Left ventricle myocardium inferior (tissue), 1 donor: ENCODE measurements at places on chromosomes 16 and 17. TPM values are rescaled to one million over a fixed set of nuclear protein-coding genes. Genes with fewer than 3 reads are reported as not detected.

- H3K4me3 ChIP-seq = no peak overlapping the region
- no peaks in the 10 kb centered on the region for H3K4me1 ChIP-seq
- no peaks in the 10 kb centered on the region for H3K27me3 ChIP-seq
- H3K36me3 ChIP-seq = no peaks in the 10 kb centered on the region
- no peak overlapping the region for H3K27ac ChIP-seq
- no peak for DNase-seq
These were observed 46.3 kb downstream of the DYNLRB2 start for GRCh38 chr16:80587071-80587470.

- DNase-seq = no peak
- H3K4me3 ChIP-seq = no peak overlapping the region
- H3K27ac ChIP-seq = no peak overlapping the region
- H3K4me1 ChIP-seq = peaks cover 22% of the 10 kb centered on the region
- H3K27me3 ChIP-seq = no peaks in the 10 kb centered on the region
- peaks cover 35% of the 10 kb centered on the region for H3K36me3 ChIP-seq
These were observed 6.7 kb downstream of the GALK1 start for GRCh38 chr17:75758131-75758905.

DNA sequence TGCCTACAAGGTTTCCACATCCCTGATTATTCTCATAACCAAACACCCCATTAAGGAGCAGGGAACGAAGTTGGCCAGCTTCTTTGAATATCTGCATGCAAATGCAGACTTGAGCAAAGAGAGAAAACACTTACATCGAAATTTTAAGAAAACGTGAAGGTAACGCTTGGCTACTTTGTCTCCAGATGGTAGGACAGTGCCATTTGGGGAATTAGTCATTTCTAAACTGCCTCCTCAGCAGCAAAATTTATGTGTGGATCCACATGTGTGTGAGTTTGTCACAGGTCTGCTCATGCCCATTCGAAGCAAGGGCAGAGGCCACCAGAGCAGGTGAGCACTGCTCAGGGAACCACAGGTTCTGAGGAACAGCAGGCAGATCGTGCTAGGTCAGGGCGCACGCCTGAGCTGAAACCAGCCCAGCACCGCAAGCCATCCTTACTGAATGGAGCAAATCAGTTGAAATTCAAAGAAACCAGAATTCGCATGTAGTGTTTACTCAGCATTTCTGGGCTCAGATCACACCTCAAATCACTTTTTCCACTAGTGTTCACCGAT is 80.1 kb downstream of the SOCS1 start:
- no peak for DNase-seq
- H3K4me3 ChIP-seq = no peak overlapping the region
- no peak overlapping the region for H3K27ac ChIP-seq
- peaks cover 36% of the 10 kb centered on the region for H3K36me3 ChIP-seq
- peaks cover 10% of the 10 kb centered on the region for H3K4me1 ChIP-seq

GRCh38 chr16:1908983-1909382 is 9.2 kb downstream of the HS3ST6 start:
- H3K27ac ChIP-seq = no peak overlapping the region
- peaks cover 91% of the 10 kb centered on the region for H3K27me3 ChIP-seq
- no peaks in the 10 kb centered on the region for H3K4me1 ChIP-seq
- no peaks in the 10 kb centered on the region for H3K36me3 ChIP-seq

DNA sequence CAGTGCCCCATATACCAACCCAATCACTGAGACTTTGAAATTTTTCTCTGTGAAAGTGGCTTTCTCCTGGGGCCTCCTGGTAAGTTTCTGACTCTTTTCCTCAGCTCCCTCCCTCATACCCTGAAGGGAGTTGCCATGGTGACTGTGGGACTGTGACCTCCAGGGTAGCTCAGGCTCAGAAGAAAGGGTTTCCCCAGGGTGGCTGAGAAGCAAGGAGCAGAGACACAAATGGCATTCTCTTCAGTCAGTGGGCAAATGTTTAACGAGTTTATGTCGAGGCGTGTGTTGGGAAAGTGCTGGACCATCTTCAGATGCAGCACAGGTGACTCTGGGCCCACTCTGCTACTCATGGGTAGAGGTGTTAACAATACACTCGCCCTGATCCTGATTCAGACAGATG is 46.8 kb downstream of the MRPS23 start:
- no peak overlapping the region for H3K4me3 ChIP-seq
- H3K36me3 ChIP-seq = peaks cover 4% of the 10 kb centered on the region
- no peak for DNase-seq
- H3K27ac ChIP-seq = no peak overlapping the region
- no peaks in the 10 kb centered on the region for H3K27me3 ChIP-seq
- peaks cover 11% of the 10 kb centered on the region for H3K4me1 ChIP-seq

DNA sequence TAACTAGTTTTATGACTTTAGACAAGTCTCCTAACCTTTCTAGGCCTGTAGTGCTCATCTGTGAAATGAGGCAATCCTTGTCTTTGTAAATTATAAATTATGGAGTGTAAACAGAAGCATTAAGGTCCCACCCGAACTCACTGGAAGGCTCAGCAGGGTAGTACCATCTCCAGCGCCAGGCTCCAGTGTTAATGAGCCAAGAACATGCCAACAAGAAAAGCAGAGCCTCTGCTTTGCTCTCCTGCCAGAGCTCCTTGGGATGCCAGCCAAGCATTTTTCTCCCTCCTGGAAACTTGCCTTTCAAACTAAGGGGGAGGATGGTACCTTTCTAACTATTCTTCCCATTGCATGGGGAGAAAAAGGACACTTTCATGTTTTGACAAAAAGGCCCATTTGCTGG is 14.9 kb downstream of the LIMD2 start:
- H3K27me3 ChIP-seq = no peaks in the 10 kb centered on the region
- H3K4me1 ChIP-seq = peaks cover 34% of the 10 kb centered on the region
- H3K36me3 ChIP-seq = peaks cover 82% of the 10 kb centered on the region

The RNF40 gene
- 35.6 TPM for total RNA-seq

The NAGS gene
- total RNA-seq = 0.11 TPM

The KRT28 gene
- total RNA-seq = not detected

- H3K27ac ChIP-seq = peak overlapping the region; percentile 73
- H3K4me1 ChIP-seq = peaks cover 14% of the 10 kb centered on the region
- peak; percentile 36 for DNase-seq
- H3K36me3 ChIP-seq = peaks cover 64% of the 10 kb centered on the region
- H3K4me3 ChIP-seq = no peak overlapping the region
- no peaks in the 10 kb centered on the region for H3K27me3 ChIP-seq
These were observed 12.6 kb downstream of the KCTD2 start for GRCh38 chr17:75059369-75060345.

GRCh38 chr16:52976539-52977167 is 76.0 kb downstream of the CHD9NB start:
- H3K4me1 ChIP-seq = no peaks in the 10 kb centered on the region
- H3K4me3 ChIP-seq = no peak overlapping the region
- no peaks in the 10 kb centered on the region for H3K36me3 ChIP-seq
- peaks cover 4% of the 10 kb centered on the region for H3K27me3 ChIP-seq

DNA sequence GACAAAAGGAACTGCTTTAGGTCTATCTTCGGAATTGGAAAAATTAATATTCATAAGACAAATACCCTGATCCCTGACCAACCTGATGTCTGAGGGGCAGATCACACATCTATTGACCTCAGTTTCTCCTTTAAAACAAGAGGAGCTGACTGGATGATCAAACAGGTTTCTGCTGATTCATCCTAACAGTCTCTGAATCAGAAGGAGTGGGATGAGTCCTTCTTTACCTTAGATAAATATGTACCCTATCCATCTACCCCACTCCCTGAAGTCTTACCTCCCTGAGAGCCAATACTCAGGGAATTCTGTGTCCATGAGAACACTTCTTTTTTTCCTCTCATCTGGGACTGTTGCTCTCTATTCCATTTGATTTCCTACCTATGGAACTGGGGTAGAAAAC is 80.3 kb upstream of the CRHR1 start:
- no peak overlapping the region for H3K4me3 ChIP-seq
- H3K27me3 ChIP-seq = peaks cover 96% of the 10 kb centered on the region
- no peak overlapping the region for H3K27ac ChIP-seq
- DNase-seq = no peak
- H3K4me1 ChIP-seq = no peaks in the 10 kb centered on the region
- H3K36me3 ChIP-seq = no peaks in the 10 kb centered on the region

- H3K4me3 ChIP-seq = no peak overlapping the region
- H3K27ac ChIP-seq = no peak overlapping the region
- peaks cover 45% of the 10 kb centered on the region for H3K27me3 ChIP-seq
- H3K36me3 ChIP-seq = no peaks in the 10 kb centered on the region
- no peak for DNase-seq
These were observed 10.7 kb downstream of the CHST4 start for GRCh38 chr16:71536752-71537499.

GRCh38 chr16:11133344-11133943 is 122.6 kb downstream of the SOCS1 start:
- no peak overlapping the region for H3K4me3 ChIP-seq
- H3K27ac ChIP-seq = peak overlapping the region; percentile 76
- peak; percentile 73 for DNase-seq
- peaks cover 84% of the 10 kb centered on the region for H3K4me1 ChIP-seq
- no peaks in the 10 kb centered on the region for H3K27me3 ChIP-seq

DNA sequence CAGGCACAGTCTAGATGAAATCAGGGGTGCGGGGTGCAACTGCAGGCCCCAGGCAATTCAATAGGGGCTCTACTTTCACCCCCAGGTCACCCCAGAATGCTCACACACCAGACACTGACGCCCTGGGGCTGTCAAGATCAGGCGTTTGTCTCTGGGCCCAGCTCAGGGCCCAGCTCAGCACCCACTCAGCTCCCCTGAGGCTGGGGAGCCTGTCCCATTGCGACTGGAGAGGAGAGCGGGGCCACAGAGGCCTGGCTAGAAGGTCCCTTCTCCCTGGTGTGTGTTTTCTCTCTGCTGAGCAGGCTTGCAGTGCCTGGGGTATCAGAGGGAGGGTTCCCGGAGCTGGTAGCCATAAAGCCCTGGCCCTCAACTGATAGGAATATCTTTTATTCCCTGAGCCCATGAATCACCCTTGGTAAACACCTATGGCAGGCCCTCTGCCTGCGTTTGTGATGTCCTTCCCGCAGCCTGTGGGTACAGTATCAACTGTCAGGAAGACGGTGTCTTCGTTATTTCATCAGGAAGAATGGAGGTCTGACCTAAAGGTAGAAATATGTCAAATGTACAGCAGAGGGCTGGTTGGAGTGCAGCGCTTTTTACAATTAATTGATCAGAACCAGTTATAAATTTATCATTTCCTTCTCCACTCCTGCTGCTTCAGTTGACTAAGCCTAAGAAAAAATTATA is 1.6 kb downstream of the HBA1 start:
- no peaks in the 10 kb centered on the region for H3K36me3 ChIP-seq
- H3K4me1 ChIP-seq = peaks cover 25% of the 10 kb centered on the region
- DNase-seq = no peak
